ENCODE measurements at places on chromosomes 16 and 17.

DNA sequence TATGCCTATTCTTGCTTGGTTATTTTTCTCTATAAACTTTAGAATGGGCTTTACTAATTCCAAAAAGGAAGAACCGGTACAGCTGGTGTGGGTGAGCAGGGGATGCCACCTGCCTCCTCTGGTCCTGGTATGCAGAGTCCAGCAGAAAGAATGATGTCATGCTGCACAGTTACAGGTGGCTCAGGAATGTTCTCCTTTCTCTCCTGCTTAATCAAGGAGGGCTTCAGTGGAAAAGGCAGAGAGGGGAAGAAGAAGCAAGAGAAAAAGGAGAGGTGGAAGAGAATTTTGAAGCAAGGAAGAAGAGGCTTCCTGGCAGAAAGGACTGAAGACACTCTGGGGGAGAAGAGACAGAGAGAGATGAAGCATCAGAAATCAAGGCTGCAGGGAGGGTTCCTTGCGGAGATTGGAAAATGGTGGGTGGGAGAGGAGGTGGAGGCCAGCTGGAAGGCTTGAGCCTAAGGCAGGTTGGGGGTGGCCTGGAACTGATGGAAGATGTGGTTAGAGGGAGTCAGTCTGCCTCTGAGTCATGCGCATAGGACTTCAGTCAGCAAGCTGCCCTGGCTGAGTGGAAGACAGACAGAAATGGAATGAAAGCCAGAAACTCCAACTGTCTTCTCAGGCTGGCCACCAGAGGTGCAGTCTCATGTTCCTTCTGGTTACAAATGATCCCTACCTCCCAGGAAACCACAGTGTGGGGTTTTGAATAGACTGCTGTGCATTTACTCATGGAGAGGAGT is 64.6 kb upstream of the CRHR1 start:
- DNase-seq: peak; percentile 69

DNA sequence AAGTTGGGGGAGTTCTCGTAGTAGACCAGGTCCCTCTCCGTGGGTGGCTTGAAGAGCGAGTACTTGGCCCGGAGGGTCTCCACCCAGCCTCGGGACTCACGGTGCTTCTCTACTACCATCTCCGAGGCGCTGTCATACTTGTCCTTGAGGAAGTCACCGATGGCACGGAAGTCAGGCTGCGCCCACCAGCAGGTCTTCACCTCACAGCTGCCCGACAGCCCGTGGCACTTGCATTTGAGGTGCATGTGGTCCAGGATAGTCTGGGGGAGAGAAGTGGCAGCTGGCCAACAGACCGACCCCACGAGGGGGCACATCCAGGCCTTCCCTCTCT is 50.0 kb downstream of the WNT3 start:
- DNase-seq: no peak

- DNase-seq: peak; percentile 84
Measured at GRCh38 chr17:57537524-57538410, 207.3 kb downstream of the CCDC182 start.

DNA sequence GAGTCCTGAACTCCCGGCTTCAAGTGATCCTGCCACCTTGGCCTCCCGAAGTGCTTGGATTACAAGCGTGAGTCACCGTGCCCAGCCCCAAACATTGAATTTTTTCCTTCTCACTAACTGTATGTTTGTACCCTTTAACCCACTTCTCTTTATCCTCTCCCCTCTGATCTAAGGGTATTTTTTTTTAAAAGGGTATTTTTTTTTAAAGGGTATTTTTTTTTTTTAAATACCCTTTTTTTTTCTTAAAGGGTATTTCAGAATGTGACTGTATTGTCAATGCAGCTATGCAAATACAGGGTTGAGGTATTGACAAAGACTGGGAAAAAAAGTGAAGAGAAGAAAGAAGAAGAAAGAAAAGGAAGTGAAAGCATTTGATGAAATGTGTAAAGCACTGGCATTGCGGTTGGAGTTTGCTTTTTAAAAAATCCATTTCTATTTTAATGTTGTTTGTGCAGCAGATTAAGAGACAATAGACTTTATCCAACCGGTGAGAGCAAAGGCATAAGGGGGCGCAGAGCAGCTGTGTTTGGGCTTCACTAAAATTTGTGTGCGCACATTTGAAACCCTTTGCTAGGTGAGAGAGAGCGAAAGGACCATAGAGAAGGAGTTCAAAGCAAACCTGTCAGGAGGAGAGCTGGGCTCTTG is 42.4 kb downstream of the SYT17 start:
- no peak for DNase-seq

GRCh38 chr16:54928016-54928356 is 2.7 kb upstream of the IRX5 start:
- DNase-seq: peak; percentile 31

- DNase-seq: peak; percentile 84
Measured at GRCh38 chr16:73058616-73059409, 10.9 kb upstream of the ZFHX3 start.

- DNase-seq: no peak
Measured at GRCh38 chr16:69618307-69618706, 52.5 kb downstream of the NFAT5 start.

- no peak for DNase-seq
Measured at GRCh38 chr16:86383488-86384262, 126.7 kb upstream of the FOXF1 start.

DNA sequence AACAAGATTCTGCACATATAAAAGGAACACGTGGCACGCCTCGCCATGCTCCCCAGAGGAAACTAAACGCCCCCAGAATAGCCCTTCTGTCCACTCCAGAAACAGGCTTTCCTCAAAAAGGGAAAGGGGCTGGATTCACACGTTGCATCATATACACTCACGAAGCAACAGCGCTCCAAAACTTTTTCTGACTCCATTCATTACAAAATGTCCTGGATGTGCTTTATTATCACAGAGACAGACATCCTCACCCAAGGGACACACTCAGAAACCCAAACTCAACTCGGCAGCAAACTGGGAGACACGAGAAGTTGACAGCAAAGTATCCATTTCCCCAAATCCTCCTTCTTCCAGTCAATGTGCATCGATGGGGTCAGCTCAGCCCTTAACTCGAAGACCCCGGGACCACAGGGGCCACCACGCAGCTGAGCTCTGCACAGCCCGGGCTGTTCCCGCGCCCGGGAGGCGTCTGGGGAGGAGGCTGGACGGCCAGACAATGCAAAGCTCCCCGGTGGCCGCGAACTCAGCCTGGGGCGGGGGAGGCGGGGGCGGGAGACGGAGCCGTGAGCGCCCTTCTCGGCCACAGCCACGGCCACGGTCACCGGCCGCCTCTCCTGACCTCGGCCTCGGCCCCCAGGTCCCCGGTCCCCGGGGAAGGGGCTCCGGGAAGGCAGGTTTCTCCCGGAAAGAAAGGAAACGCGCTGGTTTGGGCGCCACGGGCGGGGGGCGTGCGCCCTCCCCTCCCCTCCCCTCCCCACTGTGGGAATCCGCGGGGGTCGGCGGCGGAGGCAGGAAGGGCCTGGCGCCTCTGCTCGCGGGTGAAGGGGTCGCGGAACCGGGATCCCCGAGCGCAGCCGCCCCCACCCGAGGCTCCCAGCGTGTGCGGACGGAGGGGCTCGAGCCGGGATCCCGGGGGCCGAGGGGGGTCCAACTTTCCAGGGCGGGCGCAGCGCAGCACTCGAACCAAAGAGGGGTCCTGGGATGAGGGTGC is 1.2 kb downstream of the NXN start:
- DNase-seq: peak; percentile 65

- no peak for DNase-seq
Measured at GRCh38 chr17:18381158-18381952, 3.8 kb downstream of the EVPLL start.

DNA sequence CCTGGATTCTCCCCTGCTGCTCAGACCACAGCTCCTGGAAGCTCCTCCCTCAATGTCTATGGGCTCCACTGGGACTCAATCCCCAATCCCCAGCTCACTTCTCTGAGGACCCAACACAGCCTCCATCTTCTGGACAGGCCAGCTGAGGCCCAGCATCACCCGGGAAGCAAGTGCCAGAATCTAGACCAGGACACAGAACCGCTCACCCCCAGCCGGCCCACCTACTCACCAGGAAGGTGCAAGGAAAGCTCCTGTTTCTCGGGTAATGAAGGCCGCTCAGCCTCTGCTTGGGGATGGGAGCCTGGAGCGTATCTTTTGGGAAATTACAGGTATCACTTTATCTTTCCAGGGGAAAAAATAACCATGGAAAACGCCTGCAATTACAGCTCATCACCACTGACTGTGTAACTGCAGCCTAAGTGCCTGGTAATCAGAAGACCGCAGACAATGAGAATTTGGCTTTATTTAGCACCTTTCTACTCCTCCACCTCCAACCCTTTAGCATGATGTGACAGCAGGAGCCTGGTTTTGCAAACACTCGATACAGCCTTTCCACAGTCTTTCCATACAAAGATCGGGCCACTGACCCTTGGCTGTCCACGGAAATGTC is 49.6 kb upstream of the RPL38 start:
- no peak for DNase-seq

- DNase-seq: no peak
Measured at GRCh38 chr17:76542984-76543383, 3.1 kb downstream of the PRCD start.

GRCh38 chr17:74442670-74443515 is 11.0 kb downstream of the GPRC5C start:
- peak; percentile 75 for DNase-seq

DNA sequence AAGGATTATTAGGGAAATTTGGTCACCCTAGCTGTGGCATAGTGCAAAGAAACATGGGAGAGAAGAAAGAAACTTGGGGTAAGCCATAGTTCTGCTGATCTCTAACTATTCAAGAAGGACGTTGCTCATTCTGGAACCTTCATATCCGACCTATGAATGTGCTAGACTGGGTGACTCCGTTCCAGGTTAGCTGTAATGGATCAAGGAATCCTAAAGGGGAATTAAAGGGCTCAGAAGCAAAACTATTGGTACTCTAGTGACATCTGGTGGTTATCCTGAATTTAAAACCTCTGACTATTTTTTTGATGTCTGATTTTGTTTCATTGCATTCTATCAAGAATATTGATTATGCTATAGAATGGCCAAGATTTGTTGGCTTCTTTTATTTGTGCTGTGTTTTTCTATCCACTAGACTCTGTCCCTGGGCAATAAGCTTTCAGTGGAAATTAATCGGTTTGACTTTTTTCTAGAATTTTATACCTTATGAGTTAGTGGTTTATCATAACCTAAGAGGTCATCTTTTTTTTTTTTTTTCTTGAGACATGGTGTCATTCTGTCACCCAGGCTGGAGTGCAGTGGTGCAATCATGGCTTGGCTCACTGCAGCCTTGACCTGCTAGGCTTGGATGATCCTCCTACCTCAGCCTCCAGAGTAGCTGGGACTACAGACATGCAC is 19.5 kb downstream of the PCTP start:
- DNase-seq: peak; percentile 79

DNA sequence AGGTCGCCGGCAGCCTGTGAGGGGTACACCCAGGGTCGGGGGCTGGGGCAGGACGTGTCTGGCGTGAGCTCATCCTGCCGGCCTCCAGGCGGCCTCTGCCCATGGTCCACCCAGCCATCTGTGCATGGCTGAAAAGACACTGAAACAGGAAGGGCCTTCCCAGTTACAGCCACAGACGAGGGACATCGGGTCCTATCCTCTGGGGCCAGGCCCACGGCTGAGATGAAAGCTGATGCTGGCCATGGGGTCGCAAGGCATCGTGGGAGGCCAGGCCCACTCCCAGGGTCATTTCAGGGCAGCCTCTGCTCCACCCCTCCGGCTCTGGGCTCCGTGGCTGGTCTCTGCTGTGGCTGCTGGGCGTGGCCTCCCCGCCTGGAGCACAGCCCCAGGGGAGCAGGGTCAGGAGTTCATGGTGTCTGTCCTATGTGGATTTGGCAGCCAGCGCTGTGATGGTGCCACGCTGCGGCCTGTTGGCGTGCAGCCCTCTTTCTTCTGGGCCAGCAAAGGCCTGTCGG is 16.6 kb upstream of the ATP6V0C start:
- no peak for DNase-seq

DNA sequence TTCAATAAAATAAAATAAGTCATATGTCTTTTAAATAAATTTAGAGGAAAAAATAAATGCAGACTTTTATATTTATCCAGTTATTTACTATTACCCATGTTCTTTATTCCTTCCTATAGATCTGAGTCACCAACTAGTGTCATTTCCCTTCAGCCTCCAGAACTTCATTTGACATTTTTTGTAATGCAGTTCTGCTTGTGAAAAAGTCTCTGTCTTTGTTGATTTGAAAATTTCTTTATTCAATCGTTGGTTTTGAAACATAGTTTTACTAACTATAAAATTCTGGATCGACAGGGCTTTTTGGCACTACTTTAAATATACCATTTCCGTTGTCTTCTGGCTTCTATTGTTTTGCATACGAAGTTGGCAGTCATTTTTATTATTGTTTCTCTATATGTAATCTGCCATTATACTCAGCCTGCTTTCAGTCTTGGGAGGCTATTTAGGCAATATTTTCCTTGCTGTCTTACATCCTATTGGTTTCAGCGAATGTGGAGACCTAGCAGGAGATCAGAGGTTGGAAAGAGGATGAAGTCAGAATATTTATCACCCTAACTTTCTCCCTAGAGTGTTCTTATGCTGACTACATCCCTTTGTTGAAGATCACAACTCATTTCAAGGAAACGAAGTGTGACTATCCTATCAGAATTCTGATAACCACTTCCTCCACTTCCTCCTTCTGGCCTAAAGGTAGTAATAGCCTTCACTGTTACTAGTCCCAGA is 42.0 kb upstream of the SLC6A2 start:
- no peak for DNase-seq

- DNase-seq: peak; percentile 25
Measured at GRCh38 chr17:77881545-77881944, 77.0 kb upstream of the TNRC6C start.

DNA sequence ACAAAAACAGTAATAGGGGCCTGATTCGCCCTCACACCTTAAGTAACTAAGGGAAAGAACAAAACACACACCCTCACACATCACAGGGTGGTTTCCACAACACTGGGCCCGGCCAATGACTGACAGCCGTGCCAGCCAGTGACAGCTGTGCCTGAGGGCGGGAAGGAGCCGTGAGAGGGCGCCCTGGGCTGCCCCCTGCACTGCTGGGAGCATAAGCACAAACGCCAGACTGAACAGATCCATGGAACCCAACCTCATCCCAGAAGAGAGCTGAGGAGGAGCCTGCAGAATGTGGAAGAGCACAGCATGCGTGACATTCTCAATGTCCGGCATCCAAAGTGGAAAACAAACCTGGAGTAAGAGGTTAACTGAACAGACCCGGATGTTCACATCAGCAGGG is 16.0 kb downstream of the CSNK1D start:
- DNase-seq: peak; percentile 18

DNA sequence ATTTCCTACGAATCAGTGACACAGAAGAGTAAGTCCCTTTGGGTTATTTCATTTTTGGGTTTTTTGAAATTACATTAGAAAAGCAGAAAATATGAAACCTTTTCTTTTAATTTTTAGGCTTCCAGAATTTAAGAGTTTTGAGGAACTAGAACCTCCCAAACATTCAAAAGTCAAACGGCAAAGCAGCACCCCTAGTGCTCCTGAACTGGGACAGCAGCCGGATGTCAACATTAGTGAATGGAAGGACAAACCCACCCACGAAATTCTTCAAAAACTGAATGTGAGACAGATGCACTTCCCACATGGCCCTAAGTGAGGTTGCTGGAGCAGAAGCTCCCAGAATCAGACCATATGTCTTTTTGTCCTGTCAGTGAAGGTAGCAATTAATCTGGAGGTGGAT is 199.4 kb downstream of the PHKB start:
- no peak for DNase-seq

GRCh38 chr17:63947711-63948330 is 15.7 kb upstream of the CD79B start:
- DNase-seq: no peak

- DNase-seq: no peak
Measured at GRCh38 chr16:23101012-23101550, 48.2 kb downstream of the USP31 start.

- DNase-seq: no peak
Measured at GRCh38 chr17:78541488-78542206, 35.5 kb downstream of the DNAH17 start.

- no peak for DNase-seq
Measured at GRCh38 chr17:18959845-18960240, 7.9 kb downstream of the SLC5A10 start.

Measured in NCI-H69 (cell line).